ENCODE measurements at places on chromosomes 5 and 9. TPM values are rescaled to one million over a fixed set of nuclear protein-coding genes. Genes with fewer than 3 reads are reported as not detected.

DNA sequence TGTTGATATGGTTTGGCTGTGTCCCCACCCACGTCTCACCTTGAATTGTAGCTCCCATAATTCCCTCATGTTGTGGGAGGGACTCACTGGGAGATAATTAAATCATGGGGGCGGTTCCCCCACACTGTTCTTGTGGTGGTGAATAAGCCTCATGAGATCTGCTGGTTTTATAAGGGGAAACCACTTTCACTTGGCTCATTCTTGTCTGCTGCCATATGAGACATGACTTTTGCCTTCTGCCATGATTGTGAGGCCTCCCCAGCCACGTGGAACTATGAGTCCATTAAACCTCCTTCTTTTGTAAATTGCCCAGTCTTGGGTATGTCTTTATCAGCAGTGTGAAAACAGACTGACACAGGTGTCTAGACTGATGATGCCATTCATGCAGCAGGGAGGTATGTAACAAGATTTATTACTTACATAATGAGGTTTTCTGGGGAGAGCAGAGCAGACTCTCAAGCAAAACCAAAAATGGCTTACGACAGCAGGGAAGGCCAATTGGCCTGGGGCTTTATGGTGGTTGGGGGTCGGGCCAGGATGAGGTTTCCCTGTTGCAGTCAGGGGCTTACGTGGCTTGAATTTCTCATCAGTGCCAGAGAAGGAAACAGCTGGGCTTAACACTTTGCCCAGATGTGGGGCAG, 9.5 kb upstream of the COMMD10 start:
- DNase-seq = no peak

GRCh38 chr5:10632110-10632761, 68.4 kb downstream of the ANKRD33B start:
- DNase-seq = no peak

Gene SLC36A3
- polyA plus RNA-seq = not detected

DNA sequence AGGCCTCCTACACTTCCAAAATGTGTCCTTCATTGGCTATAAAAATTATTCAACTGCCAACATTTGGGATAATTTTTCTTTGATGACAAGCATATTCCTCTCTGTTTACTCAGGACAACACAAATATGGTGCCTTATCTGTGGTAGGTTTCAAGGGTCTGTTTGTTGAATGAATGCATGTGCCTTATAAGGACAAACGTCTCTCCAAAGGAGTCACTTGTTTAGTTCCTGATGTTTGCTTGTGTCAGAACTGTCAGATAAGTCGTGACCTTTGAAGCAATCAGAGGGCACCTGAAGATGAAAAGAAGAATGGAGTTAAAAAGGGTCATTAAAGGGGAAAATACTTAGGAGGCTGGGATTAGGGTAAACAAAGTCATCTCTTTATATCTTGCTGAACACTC, 3.6 kb upstream of the OR1J2 start:
- DNase-seq = no peak

GRCh38 chr9:113541019-113541900, 77.7 kb downstream of the RGS3 start:
- DNase-seq = no peak

- DNase-seq = no peak
Measured at GRCh38 chr5:113084402-113085083, 107.9 kb downstream of the DCP2 start.

DNA sequence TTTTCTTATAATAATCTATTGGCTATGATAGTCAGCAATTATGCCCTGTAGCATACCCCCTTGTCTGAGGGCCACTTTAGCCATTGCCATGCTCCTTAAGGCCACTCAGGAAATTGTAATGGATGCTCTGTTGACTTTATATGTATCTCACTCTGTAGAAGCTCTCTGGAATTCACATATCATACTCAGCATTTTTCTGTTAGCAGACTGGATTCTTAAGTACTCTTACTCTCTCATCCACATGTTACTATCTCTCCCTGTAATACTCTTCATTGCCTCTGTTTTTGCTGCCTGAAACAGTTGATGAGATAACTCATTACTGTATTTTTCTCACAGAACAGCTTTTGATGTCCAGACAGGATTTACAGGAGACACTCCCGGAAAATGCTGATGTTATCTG, 24.2 kb downstream of the TMEM232 start:
- DNase-seq = no peak

- DNase-seq = peak; percentile 92
Measured at GRCh38 chr9:2559192-2560152, 62.1 kb upstream of the VLDLR start.

Gene GGTA1
- 33.1 TPM for polyA plus RNA-seq

Gene PCDHB16
- 4.2 TPM for polyA plus RNA-seq

DNA sequence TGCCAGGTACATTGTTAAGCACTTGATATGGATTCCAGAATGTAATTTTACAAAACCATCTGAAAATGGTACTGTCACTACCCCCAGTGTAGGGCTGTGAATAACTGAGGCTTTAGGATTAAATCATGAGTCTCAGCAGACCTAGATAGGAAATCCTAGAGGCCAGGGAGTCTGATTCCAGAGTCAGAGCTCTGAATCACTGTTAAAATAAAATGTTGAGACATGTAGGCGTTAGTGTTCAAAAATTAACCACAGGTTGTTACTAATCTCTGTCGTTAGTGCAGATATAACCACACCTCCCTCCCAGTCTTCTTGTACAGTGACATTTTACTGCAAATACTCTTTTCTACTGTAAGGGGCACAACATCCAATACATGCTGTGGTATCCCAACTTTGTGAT, 1828.8 kb downstream of the MAT2B start:
- DNase-seq = no peak

Gene OR2K2
- not detected for polyA plus RNA-seq

Gene ZNF622
- polyA plus RNA-seq = 27.2 TPM

Gene ARHGEF39
- polyA plus RNA-seq = 0.52 TPM

- no peak for DNase-seq
Measured at GRCh38 chr5:98796197-98796972, 22.9 kb downstream of the RGMB start.

Data from ovary (tissue), 10 donors.